ENCODE measurements at places on chromosomes 5 and 9. TPM values are rescaled to one million over a fixed set of nuclear protein-coding genes. Genes with fewer than 3 reads are reported as not detected.

GRCh38 chr5:147658293-147658932 is 124.1 kb downstream of the JAKMIP2 start:
- no peak for DNase-seq

DNA sequence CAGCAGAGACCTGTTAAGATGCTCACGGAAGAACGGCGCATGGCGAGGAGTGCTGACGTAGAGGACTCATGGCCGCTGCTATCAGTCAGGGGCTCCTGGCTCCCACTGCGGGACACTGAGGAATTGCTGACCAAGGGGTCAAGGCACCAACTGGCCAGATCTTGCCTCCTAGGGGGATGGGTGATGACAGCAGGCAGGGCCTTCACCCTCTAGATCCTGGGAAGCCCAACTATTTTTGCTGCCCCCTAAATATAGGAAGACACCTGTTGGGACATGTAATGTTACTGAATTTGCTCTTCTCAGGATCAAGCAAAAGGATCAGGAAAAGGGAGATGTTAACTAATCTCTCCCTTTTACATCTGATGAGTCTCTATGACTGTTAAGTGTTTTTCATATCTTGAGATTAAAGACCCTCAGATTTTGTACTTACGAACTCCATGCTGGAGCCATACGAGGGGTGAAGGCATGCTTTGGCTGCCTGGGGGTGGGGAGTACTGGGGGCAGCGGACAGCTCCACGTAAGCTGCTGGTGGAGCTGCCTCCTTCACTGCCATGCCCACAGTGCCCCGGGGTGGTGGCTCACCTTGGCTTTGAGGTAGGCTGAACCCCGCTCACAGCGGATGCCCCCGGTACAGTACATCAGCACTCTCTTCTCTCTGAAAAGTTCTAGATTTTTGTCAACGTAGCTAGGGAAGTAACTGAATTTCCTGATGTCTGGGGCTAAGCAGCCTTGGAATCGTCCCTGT is 28.1 kb downstream of the TSTD2 start:
- DNase-seq, result no peak

OTULINL gene
- total RNA-seq, result 18.3 TPM

LRRC19 gene
- not detected for total RNA-seq

IFNB1 gene
- total RNA-seq, result not detected

- no peak for DNase-seq
These were observed 110.1 kb downstream of the OSTF1 start for GRCh38 chr9:75198436-75198835.

HMMR gene
- 61.1 TPM for total RNA-seq

DNA sequence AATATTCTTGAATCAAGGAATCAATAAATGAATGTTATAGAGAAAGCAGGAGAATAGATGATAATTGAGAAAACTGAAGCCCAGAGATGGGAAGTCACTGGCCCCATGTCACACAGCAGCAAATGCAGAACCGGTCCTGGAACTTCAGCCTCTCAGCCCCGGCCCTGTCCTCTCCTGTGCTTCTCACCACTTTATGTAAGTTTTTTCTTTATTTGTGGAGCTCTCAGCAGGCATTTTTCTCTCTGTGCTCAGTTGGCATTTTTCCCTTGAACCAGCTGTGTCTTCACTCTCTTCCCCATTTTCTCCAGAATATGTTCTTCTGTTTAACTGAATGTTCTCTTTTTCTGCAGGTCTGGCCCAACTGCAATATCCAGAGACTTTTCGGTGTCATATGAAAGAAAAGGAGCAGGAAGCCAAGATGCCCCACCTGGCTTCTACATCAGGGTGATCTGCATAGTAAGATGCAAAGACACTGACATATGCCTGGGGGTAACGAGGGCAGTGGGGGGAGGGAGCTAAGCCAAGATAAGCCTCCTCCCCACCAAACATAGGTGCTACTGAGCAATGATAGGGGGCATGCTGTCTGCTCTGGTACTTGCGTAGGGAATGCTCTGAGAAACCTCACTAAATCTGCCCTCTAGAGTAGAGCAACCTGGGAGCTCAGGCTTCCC is 12.8 kb upstream of the LCP2 start:
- no peak for DNase-seq

- DNase-seq, result no peak
These were observed 14.4 kb downstream of the NINJ1 start for GRCh38 chr9:93119703-93119952.

DNA sequence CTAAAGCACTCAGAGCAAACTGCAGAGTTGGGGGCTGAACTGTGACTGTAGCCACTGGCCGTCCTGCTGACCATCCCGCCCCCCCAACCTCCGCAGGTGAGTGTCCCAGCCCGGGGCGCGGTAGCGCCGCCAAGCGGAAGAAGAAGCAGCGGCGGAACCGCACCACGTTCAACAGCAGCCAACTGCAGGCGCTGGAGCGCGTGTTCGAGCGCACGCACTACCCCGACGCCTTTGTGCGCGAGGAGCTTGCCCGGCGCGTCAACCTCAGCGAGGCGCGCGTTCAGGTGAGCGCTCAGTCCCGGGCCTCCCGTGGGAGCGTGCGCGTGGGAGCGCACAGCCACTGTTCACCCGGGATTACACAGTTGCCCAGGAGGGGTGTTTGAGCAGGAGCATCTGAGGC is 33.7 kb downstream of the PTGES start:
- DNase-seq, result no peak

DNA sequence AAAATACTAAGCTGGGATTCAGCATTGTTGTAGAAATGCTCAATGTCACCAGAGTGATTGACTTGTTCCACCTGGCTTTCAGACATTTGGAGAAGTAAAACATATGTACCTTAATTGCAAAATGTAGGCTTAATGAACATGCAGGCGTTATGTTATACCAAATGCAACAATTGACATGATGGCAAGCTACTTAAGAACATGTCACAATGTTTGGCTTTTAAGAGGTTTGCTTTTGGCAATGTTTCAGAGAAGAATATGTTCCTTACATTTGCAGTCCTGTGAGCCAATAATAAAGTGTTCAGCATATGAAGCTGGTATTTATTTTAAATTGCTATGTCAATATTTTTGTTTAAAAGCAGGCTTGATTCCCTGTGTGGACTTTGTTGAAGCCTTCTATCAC is 111.7 kb upstream of the NUDT12 start:
- DNase-seq, result no peak

- DNase-seq, result no peak
These were observed 26.6 kb upstream of the TLR4 start for GRCh38 chr9:117677572-117677971.

MYOZ3 gene
- not detected for total RNA-seq

GRCh38 chr5:150789943-150790611 is 11.5 kb downstream of the SMIM3 start:
- no peak for DNase-seq

GRCh38 chr5:133729800-133730199 is 117.5 kb upstream of the FSTL4 start:
- DNase-seq, result no peak

- no peak for DNase-seq
These were observed 34.0 kb downstream of the PDGFRB start for GRCh38 chr5:150121448-150122157.

DNA sequence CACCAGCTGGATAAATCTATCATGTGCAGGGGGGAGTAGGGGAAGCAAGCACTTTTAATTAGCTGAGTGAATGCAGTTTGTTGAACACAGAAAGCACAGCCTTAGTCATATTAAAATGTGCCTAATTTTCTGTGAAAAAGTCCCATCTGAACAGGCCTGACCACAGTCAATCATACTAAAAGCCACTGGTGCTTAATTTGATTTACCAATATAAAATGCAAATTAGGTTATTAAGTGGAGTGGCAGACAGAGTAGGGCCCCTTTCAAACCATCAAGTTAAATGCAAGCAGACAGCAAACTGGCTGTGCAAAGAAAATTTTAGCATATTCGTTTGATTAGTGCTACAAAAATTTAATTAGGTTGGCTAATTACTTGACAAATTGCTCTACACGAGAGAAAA is 176.1 kb downstream of the ISL1 start:
- no peak for DNase-seq

FOXD4L3 gene
- total RNA-seq, result not detected

- DNase-seq, result no peak
These were observed 4.5 kb upstream of the OGN start for GRCh38 chr9:92408747-92409478.

CKMT2 gene
- not detected for total RNA-seq

CCNO gene
- total RNA-seq, result 3.9 TPM

DNA sequence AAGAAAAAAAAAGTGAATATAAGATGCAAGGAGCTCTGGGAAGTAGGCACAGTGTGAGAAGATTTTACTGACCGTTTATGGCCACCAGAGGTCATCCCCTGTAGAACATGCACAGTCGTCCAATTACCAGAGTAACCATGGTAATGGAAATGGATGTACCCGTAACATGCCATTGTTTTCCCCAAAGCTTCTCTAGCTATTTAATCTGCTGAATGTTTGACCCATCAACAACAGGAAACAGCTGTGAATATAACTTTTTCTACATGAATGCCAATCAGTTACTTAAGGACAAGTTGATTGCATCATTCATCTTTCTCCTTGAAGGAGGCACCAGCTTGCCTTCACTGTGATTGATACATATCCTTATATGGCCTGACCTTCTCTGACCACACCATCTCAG is 1967.0 kb upstream of the CDH9 start:
- peak; percentile 35 for DNase-seq

GRCh38 chr5:65722575-65723403 is 784 bp downstream of the NLN start:
- DNase-seq, result no peak

DNA sequence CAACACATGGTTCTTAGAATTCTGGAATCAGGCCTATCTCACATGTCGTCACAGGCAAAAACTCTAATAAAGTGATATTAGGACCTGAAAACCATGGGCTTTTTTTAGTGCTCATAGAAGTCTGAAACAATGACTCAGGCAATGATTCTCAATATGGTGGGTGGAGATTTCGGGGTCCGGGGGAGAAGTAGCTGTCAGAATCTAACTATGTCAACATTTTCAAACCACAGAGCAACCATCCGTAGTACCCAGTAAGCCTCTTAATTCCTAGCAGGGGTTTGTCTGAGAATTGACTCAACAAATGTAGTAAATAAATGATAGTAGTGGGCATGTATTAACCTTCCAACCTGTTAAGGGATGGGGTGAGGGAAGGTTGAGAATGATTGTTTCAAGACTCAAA is 2.6 kb downstream of the AMACR start:
- no peak for DNase-seq

GRCh38 chr9:134182554-134183085 is 18.3 kb upstream of the RNU6ATAC start:
- peak; percentile 12 for DNase-seq

DNA sequence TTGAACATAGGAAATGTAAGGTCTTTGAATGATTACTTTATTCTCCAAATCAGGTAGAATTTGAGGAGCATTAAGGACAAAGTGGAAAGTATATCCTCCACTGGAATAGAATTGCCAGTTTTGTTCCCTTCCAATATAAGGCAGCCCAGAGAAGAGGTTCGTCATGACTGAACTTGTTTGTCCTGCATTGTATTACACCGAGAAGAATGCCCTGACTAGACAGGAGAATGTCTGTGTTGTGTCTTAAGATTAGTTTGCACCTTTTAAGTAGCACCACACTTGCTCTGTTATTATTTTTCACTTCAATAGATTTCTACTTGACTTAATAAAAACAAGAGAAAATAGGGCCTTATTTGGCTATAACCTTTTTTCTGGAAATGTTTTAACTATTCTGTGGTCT is 586.2 kb upstream of the PTGER4 start:
- DNase-seq, result no peak

DNA sequence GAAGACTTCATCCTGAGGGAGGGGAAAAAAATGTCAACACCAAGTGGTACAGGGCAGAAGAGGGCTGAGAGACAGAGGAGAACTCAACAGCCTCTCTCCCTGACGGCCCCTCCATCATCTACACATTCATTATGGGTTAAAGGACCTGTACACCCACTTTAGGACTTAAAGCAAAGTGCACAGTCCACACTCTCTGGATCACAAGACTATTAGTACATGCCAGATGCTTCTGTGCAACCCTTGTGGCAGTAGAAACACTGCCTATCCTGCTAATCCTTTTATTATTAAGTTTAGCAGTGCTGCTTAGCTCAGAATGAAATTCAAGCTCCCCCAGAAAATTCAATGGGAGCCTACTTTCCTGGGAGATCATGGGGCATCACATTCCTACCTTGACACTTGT is 1.9 kb downstream of the FRMD3 start:
- no peak for DNase-seq

DNA sequence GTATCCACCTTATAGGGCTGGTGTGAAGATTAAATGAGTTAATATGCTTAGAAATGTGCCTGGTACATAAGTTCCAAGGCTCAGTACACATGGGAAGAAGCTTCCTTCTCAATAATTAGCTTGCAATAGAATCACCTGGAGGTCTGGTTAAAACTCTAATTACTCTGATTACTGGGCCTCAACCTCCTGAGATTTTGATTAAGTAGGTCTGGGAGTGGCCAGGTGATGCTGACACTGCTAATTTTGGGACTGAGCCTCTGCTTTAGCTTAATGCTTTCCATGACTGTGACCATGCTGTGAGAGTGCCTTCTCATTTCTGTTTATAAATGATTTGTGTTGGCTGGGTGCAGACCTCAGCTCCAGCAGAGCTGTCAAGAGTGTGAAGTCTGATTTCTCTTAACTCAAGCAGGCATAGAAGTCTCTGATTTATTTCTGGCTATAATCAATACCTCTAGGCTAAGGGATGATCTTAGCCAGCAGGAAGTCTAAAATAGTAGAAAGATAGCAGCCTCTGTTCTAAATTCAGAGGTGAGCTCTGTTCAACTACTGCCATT is 85.3 kb upstream of the ZNF608 start:
- no peak for DNase-seq

SPIN1 gene
- total RNA-seq, result 51.7 TPM

- no peak for DNase-seq
These were observed 131.7 kb upstream of the GPR151 start for GRCh38 chr5:146647656-146648199.

DNA sequence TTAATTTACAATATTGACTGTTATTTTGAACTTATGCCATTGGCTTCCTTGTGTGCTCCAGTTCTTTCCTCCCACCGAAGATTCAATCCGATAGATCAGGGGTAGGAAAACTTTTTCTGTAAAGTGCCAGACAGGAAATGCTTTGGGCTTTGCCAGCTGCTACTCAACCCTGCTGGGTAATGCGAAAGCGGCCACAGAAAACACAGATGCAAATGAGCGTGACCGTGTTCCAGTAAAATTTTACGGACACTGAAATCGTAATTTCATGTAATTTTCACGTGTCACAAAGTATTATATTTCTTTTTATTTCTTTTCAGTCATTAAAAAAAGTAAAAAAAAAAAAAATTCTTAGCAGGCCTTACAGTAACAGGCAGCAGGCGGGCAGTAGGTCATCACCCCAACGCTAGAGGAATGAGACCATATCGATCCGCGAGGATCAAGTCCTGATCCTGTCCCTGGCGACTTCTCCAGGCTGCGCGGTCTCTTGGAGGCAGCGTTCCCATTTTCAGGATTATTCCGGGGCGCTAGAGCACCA is 599 bp downstream of the NMRK1 start:
- no peak for DNase-seq

IL9 gene
- not detected for total RNA-seq

GRCh38 chr5:149938791-149939358 is 5.7 kb downstream of the PDE6A start:
- DNase-seq, result peak; percentile 43

- no peak for DNase-seq
These were observed 53.8 kb downstream of the CD180 start for GRCh38 chr5:67142816-67143215.
